ENCODE measurements at places on chromosomes 7 and 10.

- no peaks in the 10 kb centered on the region for H3K36me3 ChIP-seq
- peaks cover 12% of the 10 kb centered on the region for H3K4me1 ChIP-seq
- no peak overlapping the region for H3K4me3 ChIP-seq
- no peak for DNase-seq
- no peaks in the 10 kb centered on the region for H3K27me3 ChIP-seq
Measured at GRCh38 chr7:77561352-77561751, 24.3 kb downstream of the PTPN12 start.

GRCh38 chr10:103069453-103070331 is 123.4 kb downstream of the NT5C2 start:
- DNase-seq = peak; percentile 68
- no peak overlapping the region for H3K27ac ChIP-seq
- no peak overlapping the region for H3K4me3 ChIP-seq
- no peaks in the 10 kb centered on the region for H3K36me3 ChIP-seq
- H3K27me3 ChIP-seq = no peaks in the 10 kb centered on the region

DNA sequence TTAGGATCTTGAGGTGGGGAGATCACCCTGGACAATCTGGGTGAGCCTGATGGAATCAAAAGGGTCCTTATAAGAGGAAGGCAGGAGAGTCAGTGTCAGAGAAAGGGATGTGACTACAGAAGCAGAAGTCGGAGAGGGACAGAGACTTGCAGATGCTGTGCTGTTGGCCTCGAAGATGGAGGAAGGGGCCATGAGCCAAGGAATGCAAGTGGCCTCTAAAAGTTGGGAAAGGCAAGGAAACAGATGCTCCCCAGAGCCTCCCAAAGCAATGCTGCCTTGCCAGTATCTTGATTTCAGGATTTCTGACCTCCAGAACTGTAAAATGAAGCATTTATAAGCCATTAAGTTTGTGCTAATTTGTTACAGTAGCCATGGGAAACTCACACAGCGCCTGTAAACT is 165.2 kb downstream of the FANK1 start:
- H3K27me3 ChIP-seq = peaks cover 4% of the 10 kb centered on the region
- no peak overlapping the region for H3K4me3 ChIP-seq
- H3K36me3 ChIP-seq = no peaks in the 10 kb centered on the region
- H3K4me1 ChIP-seq = no peaks in the 10 kb centered on the region

DNA sequence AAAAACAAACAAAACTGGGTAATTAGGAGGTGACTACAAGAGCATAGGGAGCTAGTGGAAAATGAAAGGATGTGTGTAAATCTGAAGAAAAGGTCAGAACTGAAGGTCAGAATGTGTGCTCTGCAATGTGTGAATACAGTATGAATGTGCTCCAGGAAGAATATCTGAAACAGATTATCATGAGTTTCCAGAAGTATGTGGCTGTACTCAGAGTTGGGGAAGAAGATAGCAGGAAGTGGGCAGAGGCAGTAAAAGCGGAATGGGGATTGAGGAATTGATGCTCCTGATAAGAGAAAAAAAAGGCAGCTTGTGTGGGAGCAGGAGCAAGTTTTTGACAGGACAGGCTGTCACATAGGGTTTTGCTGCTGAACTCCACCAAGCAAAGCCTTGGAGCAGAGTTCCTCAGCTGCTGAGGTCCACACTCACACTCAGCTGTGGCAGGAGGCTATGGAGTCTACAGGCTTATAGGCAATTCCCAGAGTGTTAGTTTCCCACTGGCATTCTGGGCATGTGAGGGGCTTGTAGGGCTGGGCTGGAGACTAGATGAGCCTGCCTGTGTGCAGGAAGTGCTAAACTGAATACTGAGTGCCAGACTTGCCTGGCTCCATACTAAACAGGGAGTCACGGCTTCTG is 22.9 kb downstream of the H2AZ2 start:
- no peak overlapping the region for H3K4me3 ChIP-seq
- no peaks in the 10 kb centered on the region for H3K27me3 ChIP-seq
- no peak for DNase-seq
- peaks cover 13% of the 10 kb centered on the region for H3K4me1 ChIP-seq
- H3K36me3 ChIP-seq = peaks cover 20% of the 10 kb centered on the region
- peak overlapping the region; percentile 72 for H3K27ac ChIP-seq

DNA sequence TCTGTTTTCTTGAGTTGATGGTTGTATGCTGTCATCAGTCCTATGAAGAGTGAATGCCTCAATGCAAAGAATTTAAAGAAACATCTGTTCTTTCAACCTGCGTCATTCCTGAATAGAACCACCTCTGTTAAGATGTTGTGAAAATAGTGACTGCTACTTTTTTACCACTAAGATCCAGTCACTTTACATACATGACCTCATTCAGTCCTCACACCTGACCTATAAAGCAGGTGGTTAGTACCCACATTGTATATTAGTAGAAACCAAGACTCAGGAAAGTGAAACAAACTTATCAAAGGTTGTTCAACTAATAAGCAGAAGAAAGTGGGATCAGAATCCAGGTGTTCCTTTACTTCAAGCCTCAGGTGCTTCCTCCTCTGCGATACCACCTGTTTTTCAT is 64.8 kb downstream of the ITGB8 start:
- H3K27ac ChIP-seq = no peak overlapping the region
- H3K36me3 ChIP-seq = no peaks in the 10 kb centered on the region
- no peak for DNase-seq
- H3K27me3 ChIP-seq = no peaks in the 10 kb centered on the region
- H3K4me1 ChIP-seq = no peaks in the 10 kb centered on the region

GRCh38 chr7:41538810-41539724 is 163.8 kb downstream of the INHBA start:
- H3K36me3 ChIP-seq = no peaks in the 10 kb centered on the region
- no peak overlapping the region for H3K27ac ChIP-seq
- DNase-seq = no peak
- H3K27me3 ChIP-seq = no peaks in the 10 kb centered on the region
- H3K4me1 ChIP-seq = no peaks in the 10 kb centered on the region

DNA sequence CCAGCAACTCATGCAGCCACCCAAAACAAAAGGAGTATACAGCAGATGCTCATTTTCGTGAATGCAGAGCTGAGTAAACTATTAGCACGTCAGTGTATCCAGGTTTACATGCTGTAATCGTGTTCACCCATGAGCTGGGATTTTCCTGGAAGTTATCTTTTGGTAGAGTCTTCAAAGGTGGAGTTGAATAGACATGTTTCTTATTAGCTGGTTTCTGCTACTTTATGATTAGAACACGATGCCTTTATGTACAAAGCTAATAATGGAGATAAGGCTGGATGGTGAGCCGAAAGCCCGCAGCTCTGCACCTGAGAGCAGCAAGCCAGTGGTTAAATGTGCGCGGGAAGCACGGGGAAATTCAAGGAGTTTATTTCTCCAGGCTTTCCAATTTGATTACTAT is 123.8 kb downstream of the ADARB2 start:
- no peaks in the 10 kb centered on the region for H3K36me3 ChIP-seq
- H3K4me1 ChIP-seq = no peaks in the 10 kb centered on the region
- DNase-seq = no peak
- peaks cover 29% of the 10 kb centered on the region for H3K27me3 ChIP-seq
- no peak overlapping the region for H3K4me3 ChIP-seq

DNA sequence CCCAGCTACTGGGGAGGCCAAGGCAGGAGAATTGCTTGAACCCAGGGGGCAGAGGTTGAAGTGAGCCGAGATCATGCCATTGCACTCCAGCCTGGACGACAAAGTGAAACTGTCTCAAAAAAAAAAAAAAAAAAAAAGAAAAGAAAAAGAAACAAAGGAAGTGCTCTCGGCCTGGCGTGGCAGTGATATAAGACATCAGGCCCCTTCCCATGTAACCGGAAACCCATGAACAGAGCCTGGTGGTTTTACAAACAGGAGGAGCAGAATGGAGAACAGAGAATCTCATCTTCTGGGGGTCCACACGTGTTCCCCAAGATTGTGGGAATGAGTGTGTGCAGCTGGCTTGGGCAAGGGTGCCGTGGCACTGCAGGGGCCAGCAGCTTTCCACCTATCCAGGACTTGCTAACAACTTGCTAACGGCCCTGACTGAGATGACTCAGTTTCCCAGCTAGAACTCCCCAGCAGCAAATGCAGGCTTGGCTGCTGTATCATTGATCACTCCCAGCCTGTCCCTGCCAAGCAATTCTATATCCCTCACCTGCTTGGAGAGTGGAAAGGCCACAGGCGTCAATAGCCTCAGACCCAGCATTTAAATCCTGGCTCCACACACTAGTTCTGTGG is 103.0 kb downstream of the COL26A1 start:
- no peaks in the 10 kb centered on the region for H3K36me3 ChIP-seq
- H3K4me1 ChIP-seq = peaks cover 8% of the 10 kb centered on the region
- peaks cover 1% of the 10 kb centered on the region for H3K27me3 ChIP-seq
- no peak overlapping the region for H3K4me3 ChIP-seq
- DNase-seq = no peak

- H3K36me3 ChIP-seq = no peaks in the 10 kb centered on the region
- no peak overlapping the region for H3K27ac ChIP-seq
- H3K4me1 ChIP-seq = no peaks in the 10 kb centered on the region
- no peak overlapping the region for H3K4me3 ChIP-seq
- peaks cover 3% of the 10 kb centered on the region for H3K27me3 ChIP-seq
- DNase-seq = no peak
Measured at GRCh38 chr7:45682358-45682735, 108.2 kb downstream of the ADCY1 start.

- no peaks in the 10 kb centered on the region for H3K36me3 ChIP-seq
- no peaks in the 10 kb centered on the region for H3K4me1 ChIP-seq
- no peak for DNase-seq
- H3K4me3 ChIP-seq = no peak overlapping the region
Measured at GRCh38 chr10:112131346-112131745, 52.2 kb downstream of the GPAM start.

DNA sequence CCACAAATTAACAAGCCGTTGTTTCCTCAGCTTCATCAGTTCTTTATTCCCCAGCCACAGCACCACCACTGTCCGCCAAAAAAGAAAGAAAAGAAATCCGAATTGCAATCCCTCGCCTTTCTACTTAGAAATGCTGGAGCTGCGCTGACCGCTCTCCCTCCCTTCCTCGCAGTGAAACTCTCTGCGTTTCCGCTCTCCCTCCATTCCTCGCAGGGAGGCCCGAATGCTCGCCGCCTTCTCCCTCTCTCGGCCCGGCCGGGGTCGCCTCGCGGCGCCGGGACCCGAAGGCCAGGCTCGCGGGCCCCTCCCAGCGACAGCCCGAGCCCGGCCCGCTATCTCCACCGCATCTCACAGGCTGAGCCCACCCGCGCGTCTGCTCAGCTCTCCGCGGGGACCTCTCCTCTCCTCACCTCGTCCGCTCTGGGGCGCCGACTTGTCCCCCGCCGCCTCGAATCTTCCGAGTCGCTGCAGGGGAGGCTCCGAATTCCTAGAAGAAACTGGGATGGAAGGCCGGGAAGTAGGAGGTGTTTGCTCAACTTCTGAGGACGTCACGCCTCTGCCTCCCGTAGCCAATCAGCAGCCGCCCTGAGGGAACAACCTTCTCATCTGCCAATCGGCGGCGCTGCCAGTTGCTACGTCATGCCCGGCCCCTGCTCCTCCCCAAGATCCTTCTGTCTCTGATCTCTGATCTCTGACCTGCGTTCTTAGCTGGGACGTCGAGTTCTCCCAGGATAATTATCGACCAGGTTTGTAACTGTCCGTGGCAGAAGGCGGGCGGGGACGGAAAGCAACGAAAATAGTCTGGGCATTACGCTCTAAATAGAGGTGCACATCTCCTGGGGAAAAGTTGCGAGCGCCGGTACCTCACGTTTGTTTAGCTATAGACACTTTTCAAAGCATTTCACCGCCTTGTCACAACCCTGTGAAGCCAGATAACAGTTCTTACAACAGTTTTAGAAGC is at the start of gene AASS:
TSS of gene AASS (minus strand) at position 499 of the 961 bp plus-strand sequence. CDS start 10,523 bp downstream, outside the sequence.
- no peaks in the 10 kb centered on the region for H3K36me3 ChIP-seq
- peak; percentile 73 for DNase-seq
- H3K4me1 ChIP-seq = peaks cover 17% of the 10 kb centered on the region
- peak within 1 kb of the TSS; percentile 46 for H3K27ac ChIP-seq

DNA sequence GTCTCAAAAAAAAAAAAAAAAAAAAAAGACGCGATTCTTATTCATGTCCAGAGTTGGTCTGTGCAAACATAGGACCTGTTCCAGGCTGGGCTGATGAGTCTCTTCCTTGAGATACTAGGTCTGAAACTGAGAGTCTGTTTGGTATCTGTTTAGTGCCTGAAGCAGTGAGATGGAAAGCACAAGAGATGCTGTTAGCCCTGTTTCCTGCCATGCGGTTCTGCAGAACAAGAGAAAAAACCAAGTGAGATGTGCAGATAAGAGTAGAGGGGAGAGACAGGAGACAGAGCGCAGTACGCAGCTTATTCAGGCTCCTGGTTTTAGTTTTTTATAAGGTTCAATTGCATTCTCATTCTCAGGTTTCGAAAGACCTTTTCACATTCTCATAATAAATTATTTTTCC is 85.8 kb upstream of the PRKCQ start:
- DNase-seq = peak; percentile 31
- no peaks in the 10 kb centered on the region for H3K36me3 ChIP-seq
- peak overlapping the region; percentile 62 for H3K27ac ChIP-seq
- peak overlapping the region; percentile 43 for H3K4me3 ChIP-seq
- peaks cover 24% of the 10 kb centered on the region for H3K4me1 ChIP-seq
- no peaks in the 10 kb centered on the region for H3K27me3 ChIP-seq

- no peaks in the 10 kb centered on the region for H3K36me3 ChIP-seq
- H3K27ac ChIP-seq = no peak overlapping the region
- H3K27me3 ChIP-seq = no peaks in the 10 kb centered on the region
- no peak for DNase-seq
Measured at GRCh38 chr10:130398090-130398994, 262.2 kb downstream of the GLRX3 start.

DNA sequence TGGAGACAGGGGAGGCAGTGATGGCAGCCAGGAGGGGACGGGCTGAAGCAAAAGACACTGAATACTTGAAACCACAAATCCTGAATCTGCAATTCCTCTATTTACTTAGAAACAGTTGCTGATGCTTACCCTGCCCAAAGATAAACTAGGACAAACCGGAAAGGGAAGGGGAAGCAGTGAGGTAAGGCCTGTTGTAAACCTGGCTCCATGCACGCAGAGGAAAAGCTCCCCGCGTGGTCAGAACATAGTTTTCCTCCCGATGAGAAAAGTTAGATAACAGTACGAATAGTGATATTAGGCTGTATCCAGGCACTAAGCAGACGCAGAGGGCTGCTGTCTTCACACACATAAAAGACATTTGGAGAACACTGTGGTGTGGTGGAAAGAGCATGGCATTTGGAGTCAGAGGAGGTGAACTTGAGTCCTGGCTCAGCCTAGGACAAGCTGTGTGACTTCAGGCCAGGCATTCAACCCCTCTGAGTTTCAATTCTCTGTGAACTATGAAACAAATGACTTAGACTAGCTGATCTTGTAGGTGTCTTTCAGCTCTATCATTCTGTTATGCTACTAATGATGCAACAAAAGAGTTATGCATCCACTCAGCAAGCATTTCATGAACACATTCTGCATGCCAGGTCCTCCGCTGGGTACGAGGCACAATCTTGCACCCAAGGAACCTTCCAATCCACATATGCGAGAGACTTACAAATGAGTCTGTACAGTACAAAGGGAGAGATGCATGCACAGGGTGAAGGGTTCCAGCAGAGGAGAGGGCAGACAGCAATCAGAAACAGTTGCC is 80.9 kb downstream of the SORBS1 start:
- DNase-seq = no peak
- H3K27me3 ChIP-seq = peaks cover 2% of the 10 kb centered on the region
- H3K4me3 ChIP-seq = no peak overlapping the region
- H3K36me3 ChIP-seq = no peaks in the 10 kb centered on the region

- DNase-seq = no peak
- H3K36me3 ChIP-seq = peaks cover 6% of the 10 kb centered on the region
- no peak overlapping the region for H3K4me3 ChIP-seq
- peaks cover 2% of the 10 kb centered on the region for H3K27me3 ChIP-seq
- H3K27ac ChIP-seq = no peak overlapping the region
Measured at GRCh38 chr10:99850021-99850766, 67.8 kb downstream of the ABCC2 start.
